G401 (cell line): ENCODE measurements at places on chromosomes 3 and 15. TPM values are rescaled to one million over a fixed set of nuclear protein-coding genes. Genes with fewer than 3 reads are reported as not detected.

Gene LRTM1
- not detected in 2 replicates for total RNA-seq

Gene ACKR2
- total RNA-seq = not detected in 2 replicates

Gene STRIT1
- not detected in 2 replicates for total RNA-seq

GRCh38 chr15:55823699-55824340, 80.9 kb upstream of the PRTG start:
- DNase-seq = no peak

- no peak for DNase-seq
Measured at GRCh38 chr3:186708983-186709679, 8.0 kb upstream of the KNG1 start.

- no peak for DNase-seq
Measured at GRCh38 chr15:100029045-100029444, 295.8 kb upstream of the LYSMD4 start.

DNA sequence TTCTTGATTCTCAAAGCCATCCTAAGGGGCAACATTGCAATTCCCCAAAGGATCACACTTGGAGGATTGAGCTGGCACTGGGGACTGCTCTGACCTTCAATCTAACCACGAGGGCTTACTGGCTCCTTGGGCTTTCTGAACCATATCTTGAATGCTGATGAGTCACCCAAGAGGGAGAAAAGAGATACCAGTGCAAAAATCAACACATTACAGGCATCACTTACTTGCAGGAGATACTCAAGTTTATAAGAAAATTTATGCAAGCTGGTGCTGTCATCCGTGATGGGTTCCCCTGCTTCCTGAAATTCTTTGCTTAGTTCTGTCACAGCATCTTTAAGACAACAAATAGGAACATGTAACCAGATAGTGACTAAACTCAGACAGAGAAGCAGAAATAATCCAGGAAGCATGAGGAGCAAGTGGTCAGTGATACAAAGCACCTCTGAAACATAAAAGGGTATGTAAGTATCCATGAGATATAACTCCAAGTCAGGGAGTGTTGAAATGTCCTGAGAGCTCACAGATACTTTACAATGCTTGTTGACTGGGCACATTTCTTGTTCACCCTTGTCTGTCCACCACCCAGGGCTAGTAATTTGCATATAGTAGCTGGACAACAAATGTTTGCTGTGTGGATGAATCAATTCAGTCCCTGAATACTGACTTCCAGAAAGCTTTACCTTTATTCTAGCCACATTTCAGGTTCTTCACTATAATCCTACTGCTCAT, 14.1 kb downstream of the FYCO1 start:
- DNase-seq = no peak

DNA sequence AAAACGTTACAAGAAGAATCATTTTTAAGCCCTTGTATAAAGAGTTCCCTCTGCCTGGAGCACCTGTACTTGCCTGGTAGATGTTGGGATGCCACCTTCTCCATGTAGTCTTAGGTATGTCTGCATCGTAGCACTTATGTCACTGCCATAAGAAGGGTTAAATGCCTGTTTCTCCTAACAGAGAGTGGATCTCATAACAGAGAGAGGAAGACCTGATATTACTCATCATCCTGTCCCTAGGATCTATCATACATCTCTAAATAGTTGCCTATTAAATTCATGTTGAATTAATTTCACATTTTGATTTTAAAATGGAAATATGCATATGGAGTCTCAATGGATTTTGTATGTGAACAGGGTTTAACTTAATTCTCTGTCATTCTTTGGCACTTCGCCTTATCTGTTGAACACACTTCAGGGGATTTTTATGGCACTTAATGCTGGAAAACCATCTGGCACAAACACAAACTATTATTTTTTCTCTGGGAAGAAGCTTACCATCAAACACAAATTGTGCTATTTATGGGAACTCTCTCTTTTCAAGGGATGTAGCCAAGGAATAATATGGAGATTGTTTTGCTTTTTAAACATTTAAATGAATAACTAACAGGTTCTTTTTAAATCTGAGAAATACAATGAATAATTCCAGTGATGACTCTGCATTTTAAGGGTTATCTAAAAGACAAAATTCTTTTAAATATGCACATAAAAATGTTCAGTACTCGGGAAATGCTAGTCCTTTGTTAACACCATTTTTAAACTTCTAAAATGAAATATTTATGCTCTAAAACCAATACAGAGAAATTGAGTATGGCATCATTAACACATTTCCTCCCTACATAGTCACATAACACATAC, 230.7 kb downstream of the ZNF385D start:
- DNase-seq = peak; percentile 54

DNA sequence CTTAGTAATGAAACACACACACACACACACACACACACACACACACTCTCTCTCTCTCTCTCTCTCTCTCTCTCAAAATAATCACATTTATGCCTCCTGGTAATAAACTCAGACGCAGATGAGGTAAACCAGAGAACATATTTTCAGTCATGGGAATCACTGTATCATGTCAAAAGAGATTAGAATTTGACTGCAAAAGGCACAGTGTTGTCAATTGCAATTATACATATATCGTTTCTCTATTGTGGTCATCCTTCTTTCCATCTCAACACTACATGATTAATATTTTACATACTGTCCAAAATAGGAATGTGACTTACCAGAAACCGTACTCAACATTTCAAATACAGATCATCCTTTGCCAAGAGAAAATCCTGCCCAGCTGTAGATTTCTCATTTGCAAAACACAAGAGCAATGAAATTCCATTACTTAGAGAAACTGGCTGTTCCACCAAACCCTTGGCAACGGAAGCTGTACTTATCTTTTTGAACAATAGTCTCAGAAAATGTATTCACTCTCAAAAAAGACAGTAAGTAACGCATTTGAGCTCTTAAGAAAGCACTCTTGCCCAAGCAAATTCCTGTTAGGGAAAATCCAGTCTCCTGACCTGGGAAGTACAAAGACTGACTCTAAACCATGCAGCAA, 24.3 kb downstream of the PDZRN3 start:
- no peak for DNase-seq

DNA sequence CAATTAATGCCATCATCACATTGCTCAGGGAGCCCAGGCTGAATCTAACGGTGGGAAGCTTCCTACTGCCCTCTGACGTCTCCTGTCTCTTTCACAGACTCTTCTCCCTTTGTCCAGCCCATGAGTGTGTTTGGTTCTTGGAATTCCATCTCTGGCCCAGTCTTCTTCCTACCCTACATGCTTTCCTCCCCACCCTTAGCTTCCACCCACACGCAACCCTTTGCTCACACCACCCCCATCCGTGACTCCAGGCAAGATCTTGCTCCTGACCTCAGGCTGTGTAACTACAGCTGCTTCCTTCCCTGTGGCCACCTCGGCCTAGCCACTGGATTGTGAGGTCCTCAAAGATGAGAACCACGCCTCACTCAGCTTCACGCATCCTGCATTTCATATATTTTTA, 72.3 kb upstream of the THBS1 start:
- DNase-seq = no peak

- no peak for DNase-seq
Measured at GRCh38 chr3:144350125-144350524, 378.5 kb downstream of the DIPK2A start.

DNA sequence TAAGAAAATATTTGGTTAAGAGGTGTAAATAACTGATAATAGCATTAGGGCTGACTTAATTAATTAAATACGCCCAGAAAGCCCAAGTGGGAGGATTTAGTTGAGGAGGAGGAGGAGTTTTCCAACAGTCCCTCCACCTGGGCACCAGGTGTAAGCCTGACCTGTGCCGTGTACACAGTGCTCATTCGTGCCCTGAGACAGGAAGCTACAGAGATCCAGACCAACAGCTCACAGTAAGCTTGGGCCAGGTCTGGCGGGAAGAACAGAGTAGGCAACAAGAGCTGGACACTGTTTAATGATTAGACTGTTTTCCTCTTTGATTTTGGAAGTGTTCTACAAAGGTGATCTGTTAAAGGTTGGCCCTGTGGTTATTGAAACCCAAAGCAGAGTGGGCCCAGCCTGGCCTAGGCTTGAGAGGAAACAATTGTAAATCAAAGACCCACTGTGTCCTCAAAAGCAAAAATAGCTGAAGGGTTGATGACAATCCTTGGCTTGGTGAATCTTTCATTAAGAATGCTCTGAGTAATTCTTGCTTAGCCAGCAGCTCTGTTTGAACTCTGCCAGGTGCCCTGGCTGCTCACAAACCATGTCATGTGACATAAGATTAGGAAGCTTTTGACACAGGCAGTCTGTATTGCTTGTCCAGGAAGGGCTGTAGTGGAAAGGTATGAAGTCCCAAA, 13.8 kb downstream of the SQOR start:
- DNase-seq = no peak
